ENCODE measurements at places on chromosomes 11 and 22.

DNA sequence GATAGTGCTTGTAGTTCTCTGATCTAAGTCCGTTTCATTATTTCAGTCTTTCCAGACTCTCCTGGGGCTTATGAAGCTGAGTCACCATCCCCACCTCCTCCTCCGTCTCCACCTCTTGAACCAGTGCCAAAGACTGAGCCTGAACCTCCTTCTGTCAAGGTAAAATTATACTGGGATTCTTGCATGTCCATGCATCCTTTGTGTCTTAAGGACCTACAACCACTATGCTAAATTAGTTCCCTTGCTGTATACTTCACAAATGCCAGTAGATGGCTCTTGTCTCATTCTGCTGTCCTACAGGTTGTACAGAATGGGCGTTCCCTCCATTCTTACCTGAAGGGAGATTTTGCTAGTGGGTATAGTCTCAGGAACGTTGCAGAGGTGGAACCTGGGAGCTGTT lies 42.2 kb downstream of the POLD3 start:
- no peak for DNase-seq

DNA sequence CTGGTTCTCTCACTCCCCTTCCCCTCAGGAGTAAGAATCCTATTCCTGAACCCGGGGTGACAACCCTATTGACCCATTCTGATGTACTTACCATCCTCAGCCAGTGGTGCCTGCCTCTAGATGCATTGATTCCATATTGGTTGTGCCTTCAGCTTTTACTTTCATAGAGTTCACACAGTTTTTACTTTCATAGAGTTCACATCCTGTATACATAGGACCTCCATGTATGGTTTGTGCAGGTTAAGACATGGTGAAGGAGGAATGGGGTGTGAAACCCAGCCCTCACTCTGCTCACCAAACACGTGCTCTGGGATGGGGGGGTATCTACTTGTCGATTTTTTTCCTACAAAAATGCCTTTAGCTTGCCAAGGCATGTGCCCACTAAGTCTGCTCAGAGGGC lies 105.6 kb upstream of the TBCEL start:
- no peak for DNase-seq

GRCh38 chr22:27537501-27537900 lies 264.1 kb downstream of the MN1 start:
- no peak for DNase-seq

DNA sequence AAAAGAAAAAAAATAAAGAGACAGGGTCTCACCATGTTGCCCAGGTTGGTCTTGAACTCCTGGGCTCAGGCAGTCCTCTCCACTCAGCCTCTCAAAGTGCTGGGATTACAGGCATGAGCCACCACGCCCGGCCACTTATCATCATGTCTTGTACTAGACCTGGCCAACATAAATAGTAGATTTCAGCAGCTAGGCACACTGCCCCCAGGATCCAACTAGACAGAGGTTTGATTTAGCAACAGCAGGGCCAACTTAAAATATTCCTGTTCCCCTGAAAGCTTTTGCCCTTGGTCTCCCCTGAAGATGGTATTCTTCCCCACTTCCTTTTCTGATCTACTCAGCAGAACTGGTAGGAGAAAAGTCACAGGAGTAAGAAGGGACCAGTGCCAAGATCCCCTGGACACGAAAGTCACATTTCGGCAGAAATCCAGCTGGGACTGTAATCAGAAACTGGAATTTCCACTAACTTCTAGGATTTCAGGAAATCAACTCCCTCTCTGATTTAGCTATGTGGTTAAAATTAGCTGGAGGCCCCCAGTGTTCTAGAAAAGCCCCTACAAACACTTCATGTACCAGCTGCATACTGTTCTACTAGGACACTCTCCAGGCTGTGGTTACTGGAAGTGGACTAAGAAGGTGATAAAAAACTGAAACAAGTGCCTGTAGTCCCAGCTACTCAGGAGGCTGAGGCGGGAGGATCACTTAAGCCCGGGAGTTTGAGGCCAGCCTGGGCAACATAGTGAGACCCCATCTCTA lies 8.9 kb upstream of the PPP2R1B start:
- DNase-seq, result no peak
